ENCODE measurements at places on chromosomes 3 and 15.

GRCh38 chr15:98663045-98663444 lies 14.7 kb downstream of the IGF1R start:
- DNase-seq: no peak
- no peaks in the 10 kb centered on the region for H3K36me3 ChIP-seq
- no peak overlapping the region for H3K27ac ChIP-seq
- no peak overlapping the region for H3K4me3 ChIP-seq

DNA sequence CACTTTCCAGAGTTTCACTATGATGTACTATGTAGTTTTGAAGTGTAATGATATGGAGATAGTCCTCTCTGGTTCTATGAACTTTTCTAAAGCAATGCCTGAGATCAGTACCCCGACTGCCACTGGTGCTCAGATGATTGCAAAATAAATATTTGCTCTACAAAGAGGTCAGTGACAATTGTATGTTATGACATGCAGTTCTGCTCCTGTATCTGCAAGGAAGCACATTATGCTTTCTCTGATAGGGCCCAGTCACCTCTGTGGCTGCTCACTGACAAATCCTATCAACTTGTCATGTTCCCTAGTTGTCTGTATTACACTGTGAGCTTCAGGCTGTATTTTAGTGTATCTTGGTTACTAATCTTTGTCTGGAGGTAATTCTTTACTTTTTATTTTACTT lies 362.6 kb downstream of the ROBO1 start:
- H3K27me3 ChIP-seq: no peaks in the 10 kb centered on the region
- DNase-seq: no peak
- no peaks in the 10 kb centered on the region for H3K36me3 ChIP-seq

DNA sequence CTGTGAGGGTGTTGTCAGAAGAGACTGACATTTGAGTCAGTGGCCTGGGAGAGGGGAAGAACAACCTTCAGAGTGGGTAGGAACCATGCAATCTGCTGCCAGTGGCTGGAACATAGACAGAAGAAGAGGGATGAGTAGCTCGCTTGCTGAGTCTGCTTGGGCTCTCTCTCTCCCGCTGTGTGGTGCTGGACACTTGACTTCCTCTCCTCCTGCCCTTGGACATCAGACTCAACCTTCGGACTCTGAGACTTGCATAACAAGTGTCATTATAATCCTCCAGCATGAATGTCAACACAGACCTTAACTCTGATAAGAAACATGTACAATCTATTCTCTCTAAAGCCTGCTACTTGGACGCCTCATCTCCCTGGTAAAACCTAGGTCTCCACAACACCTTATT lies 5.9 kb upstream of the NMD3 start:
- H3K27me3 ChIP-seq: peaks cover 5% of the 10 kb centered on the region
- no peak for DNase-seq
- H3K4me1 ChIP-seq: peaks cover 10% of the 10 kb centered on the region

GRCh38 chr15:66285533-66286280 lies 7.7 kb upstream of the DIS3L start:
- H3K27me3 ChIP-seq: peaks cover 11% of the 10 kb centered on the region
- no peak for DNase-seq
- no peak overlapping the region for H3K27ac ChIP-seq
- H3K36me3 ChIP-seq: no peaks in the 10 kb centered on the region

- H3K4me1 ChIP-seq: peaks cover 17% of the 10 kb centered on the region
- H3K4me3 ChIP-seq: no peak overlapping the region
These were observed 57.8 kb downstream of the RIOX2 start for GRCh38 chr3:97914388-97914787.

- DNase-seq: no peak
- H3K27me3 ChIP-seq: peaks cover 2% of the 10 kb centered on the region
- H3K27ac ChIP-seq: no peak overlapping the region
- H3K4me1 ChIP-seq: no peaks in the 10 kb centered on the region
- no peak overlapping the region for H3K4me3 ChIP-seq
These were observed 143.9 kb downstream of the OR4M2 start for GRCh38 chr15:22224241-22224671.

GRCh38 chr3:86774082-86774691 lies 216.8 kb downstream of the VGLL3 start:
- no peak overlapping the region for H3K27ac ChIP-seq
- DNase-seq: peak; percentile 36
- H3K4me3 ChIP-seq: no peak overlapping the region
- H3K4me1 ChIP-seq: no peaks in the 10 kb centered on the region
- no peaks in the 10 kb centered on the region for H3K27me3 ChIP-seq

DNA sequence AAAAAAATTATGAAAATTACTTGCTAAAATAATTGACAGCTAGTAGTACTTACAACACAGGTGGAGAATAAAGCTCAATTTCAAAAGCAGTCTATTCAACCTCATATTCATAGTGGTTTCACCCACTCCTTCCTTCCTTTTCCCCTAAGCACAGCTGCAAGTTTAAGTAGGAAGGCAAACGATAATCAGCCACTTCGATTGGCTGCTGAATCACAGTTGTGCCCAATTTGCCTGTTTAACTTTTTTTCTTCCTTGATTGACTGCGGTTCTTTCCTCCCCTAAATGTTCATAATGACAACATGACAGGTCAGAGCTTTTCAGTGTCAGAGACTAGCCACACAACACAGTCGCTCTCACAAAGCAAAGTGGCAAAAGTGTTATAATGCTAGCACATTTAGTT lies 468.0 kb upstream of the GBE1 start:
- no peak for DNase-seq
- no peaks in the 10 kb centered on the region for H3K36me3 ChIP-seq
- no peak overlapping the region for H3K27ac ChIP-seq
- no peaks in the 10 kb centered on the region for H3K27me3 ChIP-seq
- H3K4me1 ChIP-seq: no peaks in the 10 kb centered on the region

GRCh38 chr3:64642327-64643151 lies 45.3 kb downstream of the ADAMTS9 start:
- DNase-seq: no peak
- H3K27ac ChIP-seq: no peak overlapping the region
- peaks cover 3% of the 10 kb centered on the region for H3K27me3 ChIP-seq
- H3K4me3 ChIP-seq: peak overlapping the region; percentile 52
- H3K36me3 ChIP-seq: no peaks in the 10 kb centered on the region
- H3K4me1 ChIP-seq: no peaks in the 10 kb centered on the region

DNA sequence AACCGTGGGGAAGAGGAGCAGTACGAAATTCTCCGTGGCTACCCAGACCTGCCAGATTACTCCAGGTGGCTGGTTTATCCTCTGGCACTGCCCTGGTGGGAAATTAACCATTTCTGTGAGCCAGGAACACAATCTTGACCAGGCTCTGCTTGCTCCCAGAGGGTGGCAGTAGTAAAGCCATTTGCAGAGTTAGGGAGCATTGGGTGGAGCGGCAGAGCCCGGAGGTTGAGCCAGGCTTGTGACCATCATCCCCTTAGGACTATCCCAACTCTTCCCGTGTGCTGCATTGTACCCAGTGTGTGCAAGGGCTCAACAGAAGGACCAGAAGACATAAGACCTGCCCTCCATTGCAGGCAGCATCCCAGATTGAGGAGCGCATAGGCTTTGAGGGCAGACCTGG lies 5.3 kb downstream of the KNG1 start:
- peaks cover 6% of the 10 kb centered on the region for H3K4me1 ChIP-seq
- peaks cover 4% of the 10 kb centered on the region for H3K27me3 ChIP-seq
- no peak overlapping the region for H3K27ac ChIP-seq
- H3K4me3 ChIP-seq: no peak overlapping the region

GRCh38 chr3:5086708-5087107 lies 35.4 kb upstream of the ARL8B start:
- no peaks in the 10 kb centered on the region for H3K4me1 ChIP-seq
- no peaks in the 10 kb centered on the region for H3K36me3 ChIP-seq
- H3K27ac ChIP-seq: no peak overlapping the region
- peaks cover 25% of the 10 kb centered on the region for H3K27me3 ChIP-seq
- no peak for DNase-seq

DNA sequence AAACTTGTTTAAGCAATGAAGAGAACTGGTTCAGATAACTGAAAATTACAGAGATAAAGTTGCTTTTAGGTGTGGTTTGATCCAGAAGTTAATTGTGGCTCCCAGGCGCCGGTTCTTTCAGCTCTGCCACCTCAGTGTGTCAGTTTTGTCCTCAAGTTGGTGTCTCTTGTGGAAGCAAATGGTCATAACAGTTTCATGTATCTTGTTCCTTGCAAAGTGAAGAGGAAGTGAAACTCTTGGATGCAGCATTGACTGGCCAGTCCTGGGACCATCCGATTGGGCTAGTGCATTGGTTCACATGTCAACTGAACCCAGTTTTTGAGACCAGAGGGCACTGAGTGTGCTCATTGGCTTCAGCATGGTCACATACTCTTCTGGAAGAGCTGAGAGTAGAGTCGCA lies 181.4 kb upstream of the GRM7 start:
- no peaks in the 10 kb centered on the region for H3K27me3 ChIP-seq
- no peaks in the 10 kb centered on the region for H3K4me1 ChIP-seq
- DNase-seq: no peak
- H3K36me3 ChIP-seq: no peaks in the 10 kb centered on the region
- no peak overlapping the region for H3K27ac ChIP-seq

DNA sequence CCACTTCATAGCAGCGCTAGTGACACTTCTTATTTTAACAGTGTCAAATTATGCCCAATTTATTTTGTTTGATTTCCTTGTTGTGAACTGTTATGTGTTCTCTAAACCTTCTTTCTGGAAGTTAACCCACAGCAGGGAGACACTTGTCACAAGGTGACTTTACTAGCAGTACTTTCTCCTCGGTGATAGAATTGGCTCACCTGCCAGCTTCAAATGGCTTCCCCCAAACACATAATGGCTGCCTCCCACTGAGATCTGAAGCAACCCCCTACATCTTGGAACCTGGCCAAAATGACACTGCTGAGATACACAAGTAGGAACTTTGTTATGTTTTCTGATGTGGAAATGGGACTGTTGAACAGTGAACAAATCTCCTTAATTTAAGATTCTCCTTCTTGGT lies 238.8 kb upstream of the DPH6 start:
- H3K4me3 ChIP-seq: no peak overlapping the region
- H3K27me3 ChIP-seq: peaks cover 7% of the 10 kb centered on the region
- H3K27ac ChIP-seq: no peak overlapping the region

DNA sequence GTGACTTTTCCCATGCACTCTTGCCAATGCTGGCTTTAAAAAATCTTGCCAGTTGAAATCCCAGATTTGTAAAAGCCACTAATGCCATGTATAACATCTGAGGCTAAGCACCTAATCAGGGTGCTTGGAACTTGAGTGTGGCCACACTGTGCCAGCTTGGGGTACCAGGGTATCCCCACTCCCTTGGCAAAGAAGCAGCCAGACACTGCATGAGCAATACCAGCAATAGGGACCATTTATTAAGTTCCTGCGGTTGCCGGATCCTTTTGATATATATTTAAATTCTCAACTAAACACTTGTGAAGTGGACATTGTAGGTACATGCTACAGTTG lies 2.2 kb upstream of the RHCG start:
- no peaks in the 10 kb centered on the region for H3K36me3 ChIP-seq
- no peak for DNase-seq
- H3K27me3 ChIP-seq: peaks cover 44% of the 10 kb centered on the region
- H3K27ac ChIP-seq: peak overlapping the region; percentile 43
- no peak overlapping the region for H3K4me3 ChIP-seq

- no peaks in the 10 kb centered on the region for H3K4me1 ChIP-seq
- H3K36me3 ChIP-seq: no peaks in the 10 kb centered on the region
- H3K4me3 ChIP-seq: no peak overlapping the region
- no peak for DNase-seq
These were observed 683.5 kb downstream of the NR2F2 start for GRCh38 chr15:97014001-97014400.

GRCh38 chr15:53522991-53523390 lies 236.5 kb downstream of the WDR72 start:
- no peak overlapping the region for H3K27ac ChIP-seq
- H3K4me3 ChIP-seq: no peak overlapping the region
- no peaks in the 10 kb centered on the region for H3K36me3 ChIP-seq
- no peaks in the 10 kb centered on the region for H3K27me3 ChIP-seq
- no peaks in the 10 kb centered on the region for H3K4me1 ChIP-seq
- no peak for DNase-seq

DNA sequence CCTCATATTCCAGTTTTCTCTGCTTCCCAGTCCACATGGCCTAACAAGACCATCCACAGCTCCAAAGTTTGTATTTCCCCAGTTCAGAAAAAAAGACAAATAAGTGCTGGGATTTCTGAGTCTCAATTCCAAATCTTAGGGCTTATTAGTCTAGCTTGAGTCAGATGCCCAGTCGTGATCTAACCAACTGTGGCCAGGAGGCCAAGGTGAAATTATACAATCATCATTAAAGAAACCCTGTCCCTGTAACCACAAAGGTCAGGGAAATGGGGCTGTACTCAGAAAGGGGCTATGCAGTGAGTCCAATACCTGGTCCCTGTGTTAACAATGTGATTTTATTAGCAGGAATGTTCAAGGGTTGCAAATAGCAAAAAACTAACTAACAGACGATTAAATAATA lies 40.5 kb upstream of the MITF start:
- H3K36me3 ChIP-seq: peaks cover 11% of the 10 kb centered on the region
- H3K4me1 ChIP-seq: peaks cover 23% of the 10 kb centered on the region
- DNase-seq: no peak

- peaks cover 14% of the 10 kb centered on the region for H3K4me1 ChIP-seq
- H3K36me3 ChIP-seq: no peaks in the 10 kb centered on the region
- no peak for DNase-seq
- H3K4me3 ChIP-seq: no peak overlapping the region
- H3K27ac ChIP-seq: no peak overlapping the region
These were observed 28.5 kb upstream of the LRRC34 start for GRCh38 chr3:169841171-169841570.

DNA sequence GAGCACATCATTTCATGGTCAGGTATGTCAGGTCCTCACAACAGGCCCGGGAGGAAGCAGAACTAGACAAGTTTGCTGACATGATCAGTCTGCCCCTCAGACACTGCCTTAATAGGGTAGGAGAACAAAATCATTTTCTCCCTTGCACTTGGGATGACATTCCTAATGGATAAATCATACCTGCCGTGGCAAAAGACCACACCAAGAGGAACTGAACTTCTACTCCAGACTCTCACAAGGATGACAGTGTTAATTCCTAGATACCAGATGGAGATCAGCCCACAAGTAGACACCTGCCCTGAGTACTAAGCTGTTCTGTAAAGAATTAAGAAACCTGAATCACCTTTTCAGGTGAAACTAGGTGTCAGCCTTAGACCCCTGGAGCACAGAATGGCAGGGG lies 19.5 kb downstream of the SIAH2 start:
- H3K27ac ChIP-seq: peak overlapping the region; percentile 61
- DNase-seq: peak; percentile 32
- peaks cover 16% of the 10 kb centered on the region for H3K36me3 ChIP-seq
- H3K4me1 ChIP-seq: peaks cover 45% of the 10 kb centered on the region
- H3K4me3 ChIP-seq: no peak overlapping the region

- no peak overlapping the region for H3K4me3 ChIP-seq
- DNase-seq: peak; percentile 21
- H3K27me3 ChIP-seq: peaks cover 20% of the 10 kb centered on the region
- H3K27ac ChIP-seq: no peak overlapping the region
- no peaks in the 10 kb centered on the region for H3K36me3 ChIP-seq
These were observed 9.8 kb downstream of the HOMER2 start for GRCh38 chr15:82942691-82943090.

DNA sequence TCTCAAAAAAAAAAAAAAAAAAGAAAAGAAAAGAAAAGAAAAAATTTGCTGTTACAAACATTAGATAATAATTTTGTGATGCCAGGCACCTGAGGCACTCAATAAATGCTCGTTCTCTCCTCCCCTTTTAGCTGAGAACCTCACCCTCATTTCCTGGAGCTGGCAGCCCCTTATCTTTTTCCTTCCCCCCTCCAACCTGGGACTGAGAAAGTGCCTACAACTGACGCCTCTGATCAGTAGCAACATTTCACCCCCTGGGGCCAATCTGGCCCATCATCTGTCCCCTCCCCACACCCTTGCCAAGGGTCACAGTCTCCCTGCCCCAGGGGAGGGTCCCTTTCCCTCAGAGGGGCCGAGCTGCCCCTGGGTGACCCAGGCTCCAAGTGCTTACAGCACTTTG lies 12.6 kb upstream of the RNU6-1 start:
- peaks cover 12% of the 10 kb centered on the region for H3K4me1 ChIP-seq
- H3K4me3 ChIP-seq: no peak overlapping the region
- peaks cover 9% of the 10 kb centered on the region for H3K27me3 ChIP-seq
- no peaks in the 10 kb centered on the region for H3K36me3 ChIP-seq

Measured in HFFc6 (cell line).